ENCODE measurements at places on chromosomes 4 and X.

- no peak for DNase-seq
These were observed 34.5 kb downstream of the PHKA2 start for GRCh38 chrX:18949291-18949943.

GRCh38 chr4:72375073-72375736 lies 193.8 kb downstream of the ADAMTS3 start:
- no peak for DNase-seq

DNA sequence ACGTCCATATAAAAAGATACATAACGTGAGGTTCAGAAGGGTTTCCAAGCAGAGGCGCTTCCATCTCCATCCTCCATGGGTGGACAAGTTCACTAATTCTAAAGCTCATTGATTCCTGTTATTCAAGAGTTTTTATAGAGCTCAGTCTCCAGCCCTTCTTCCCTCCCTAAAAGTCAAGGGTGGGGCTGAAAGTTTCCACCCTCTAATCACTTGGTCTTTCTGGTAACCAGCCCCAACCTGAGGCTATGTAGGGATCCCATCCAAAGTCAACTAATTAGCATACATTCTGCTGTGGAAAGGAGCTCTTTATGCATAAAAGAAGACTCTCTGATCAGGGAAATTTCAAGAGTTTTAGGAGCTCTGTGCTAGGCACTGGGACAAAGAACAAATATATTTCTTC lies 46.9 kb upstream of the VEGFC start:
- no peak for DNase-seq

GRCh38 chrX:122572461-122572860 lies 611.6 kb upstream of the GRIA3 start:
- no peak for DNase-seq

GRCh38 chr4:25113915-25114904 lies 46.0 kb downstream of the SEPSECS start:
- DNase-seq = no peak

DNA sequence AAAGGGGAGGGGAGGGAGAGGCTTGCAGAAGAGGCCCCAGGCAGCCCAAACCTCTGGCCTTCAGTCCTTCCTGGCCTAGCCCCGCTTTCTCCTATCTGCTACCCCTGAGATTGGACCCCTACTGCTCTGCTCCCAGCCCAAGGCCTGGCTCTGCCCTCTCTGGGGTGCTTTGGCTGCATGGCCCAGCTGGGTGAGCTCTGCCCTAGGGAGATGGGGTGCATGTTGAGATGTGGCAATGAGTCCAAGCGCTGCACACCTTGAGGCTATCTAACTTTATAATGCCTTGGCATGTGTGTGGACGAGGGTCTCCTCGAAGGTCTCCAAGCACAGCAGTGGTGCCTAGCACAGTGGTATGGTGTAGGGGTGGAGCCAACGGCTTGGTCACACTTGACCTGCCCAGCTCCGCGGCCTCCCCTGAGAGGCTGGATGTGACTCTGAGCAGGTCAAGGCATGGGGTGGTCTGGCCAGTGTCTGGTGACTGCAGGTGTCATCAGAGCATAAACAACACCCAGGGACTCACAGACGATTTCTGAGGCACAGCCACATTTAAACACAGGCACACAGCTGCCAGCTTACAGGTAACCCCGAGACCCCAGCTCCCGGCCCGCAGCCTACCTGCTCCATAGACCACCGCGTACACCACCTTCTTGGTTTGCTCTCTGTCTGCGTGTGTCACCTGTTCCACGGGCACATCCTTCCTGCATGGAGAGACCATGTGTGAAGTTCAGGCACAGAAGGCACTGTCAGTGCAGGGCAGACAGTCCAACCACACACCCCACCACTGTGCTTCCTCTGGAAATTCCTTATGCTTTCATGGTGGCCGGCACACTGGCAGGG lies 36.3 kb downstream of the NAT8L start:
- no peak for DNase-seq

DNA sequence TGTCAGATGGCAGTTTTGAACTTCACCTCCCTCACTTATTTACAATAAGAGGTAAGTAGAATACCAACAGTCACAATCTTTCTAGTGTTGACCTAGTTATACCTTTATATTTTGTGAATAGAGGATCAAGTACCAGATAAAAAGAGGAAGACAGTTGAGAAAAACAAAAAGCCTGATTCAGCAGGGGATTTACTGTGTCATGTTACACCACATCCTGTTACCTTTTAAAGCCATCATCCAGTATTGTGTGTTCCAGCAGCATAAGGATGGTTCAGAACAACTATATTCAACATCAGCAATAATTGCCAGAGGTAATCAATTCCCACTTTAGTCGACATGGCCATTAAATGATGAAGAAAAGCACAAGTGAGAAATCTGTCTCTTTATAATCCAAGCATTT lies 21.3 kb upstream of the CXCL6 start:
- DNase-seq = no peak

DNA sequence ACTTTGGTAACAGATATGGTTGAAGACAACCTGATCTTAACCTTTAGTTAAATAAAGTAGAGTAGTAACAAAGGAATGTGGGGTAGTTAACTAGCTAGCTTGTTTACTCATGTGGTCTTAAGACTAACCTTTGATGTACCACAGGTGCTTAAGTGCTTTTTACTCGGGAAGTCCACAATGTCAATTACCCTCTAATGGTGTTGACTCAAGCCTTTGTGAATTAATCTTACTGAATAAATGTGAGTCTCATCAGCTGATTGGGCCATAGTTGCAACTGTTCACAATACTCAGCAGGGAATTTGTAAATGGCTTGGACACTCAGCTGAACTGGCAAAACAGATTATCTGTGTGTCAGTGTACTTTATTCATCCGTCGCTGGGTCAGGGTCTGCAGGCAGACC lies 119.0 kb upstream of the UGT8 start:
- DNase-seq = no peak

DNA sequence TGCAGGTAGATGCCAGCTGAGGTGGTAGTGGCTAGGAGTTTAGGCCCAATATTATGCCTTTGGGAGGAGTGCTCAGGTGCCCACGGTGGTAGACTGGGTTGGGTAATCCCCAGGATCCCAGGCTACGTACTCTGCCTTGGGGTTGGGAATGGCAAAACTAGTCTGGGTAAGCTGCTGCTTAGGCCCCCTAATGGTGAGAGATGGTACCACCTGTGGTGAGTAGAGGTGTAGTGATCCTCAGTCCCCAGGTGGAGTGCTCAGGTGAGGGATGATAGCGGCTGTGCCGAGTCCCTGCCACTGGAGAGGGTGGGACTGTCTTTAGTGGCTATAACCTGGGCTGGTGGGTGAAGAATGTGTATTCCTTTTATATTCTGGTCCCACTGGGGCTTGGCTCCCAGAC lies 75.2 kb downstream of the IL1RAPL2 start:
- DNase-seq = no peak

DNA sequence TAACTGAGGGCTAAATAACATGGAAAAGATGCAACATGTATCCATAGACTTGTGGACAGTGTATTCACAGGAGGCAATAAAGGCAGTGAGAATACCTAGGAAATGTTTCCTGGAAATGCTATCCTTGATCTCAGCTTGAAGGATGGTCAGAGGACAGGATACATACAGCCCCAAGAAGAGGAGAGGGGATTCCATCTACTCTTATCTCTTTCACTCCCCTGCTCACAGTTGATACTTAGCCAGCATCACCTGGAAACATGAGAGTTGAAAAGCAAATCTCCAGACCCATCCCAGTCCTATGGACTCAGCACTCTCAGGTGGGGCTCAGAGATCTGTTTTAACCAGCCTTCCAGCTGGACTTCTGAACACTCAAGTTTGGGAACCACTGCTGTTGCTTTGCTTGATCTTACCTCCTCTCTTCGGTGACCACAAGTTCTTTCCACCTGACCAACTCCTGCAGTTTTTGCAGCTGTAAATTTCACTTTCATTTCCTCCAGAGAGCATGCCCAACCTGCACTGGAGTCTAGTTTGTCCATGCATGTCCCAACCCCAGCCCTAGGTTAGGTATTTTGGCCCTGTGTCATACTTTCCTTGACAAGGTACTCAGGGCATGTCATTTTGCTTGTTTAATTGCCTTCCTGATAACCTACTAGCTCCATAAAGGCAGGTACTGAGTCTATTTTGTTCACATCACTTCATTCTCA lies 10.4 kb downstream of the RELL1 start:
- no peak for DNase-seq

- DNase-seq = no peak
These were observed 1.9 kb upstream of the HAUS3 start for GRCh38 chr4:2243681-2244380.

DNA sequence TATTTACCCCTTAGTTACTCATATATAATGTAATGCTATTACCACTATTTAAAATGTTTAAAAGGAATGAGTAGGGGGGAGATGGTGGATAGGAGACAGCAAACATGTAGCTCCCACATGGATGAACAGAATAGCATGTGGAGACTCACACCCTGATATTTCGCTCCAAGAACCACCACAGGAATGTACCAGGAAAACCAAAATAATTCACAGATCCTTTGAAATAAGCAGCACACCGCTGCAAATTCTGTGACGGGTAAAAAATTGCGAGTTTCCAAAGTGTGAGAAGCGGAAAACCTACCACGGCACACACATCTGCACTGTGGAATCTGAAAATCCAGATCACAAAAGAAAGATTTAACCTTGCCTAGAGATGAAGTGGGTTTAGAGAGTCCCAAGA lies 428.2 kb downstream of the TLL1 start:
- DNase-seq = no peak

DNA sequence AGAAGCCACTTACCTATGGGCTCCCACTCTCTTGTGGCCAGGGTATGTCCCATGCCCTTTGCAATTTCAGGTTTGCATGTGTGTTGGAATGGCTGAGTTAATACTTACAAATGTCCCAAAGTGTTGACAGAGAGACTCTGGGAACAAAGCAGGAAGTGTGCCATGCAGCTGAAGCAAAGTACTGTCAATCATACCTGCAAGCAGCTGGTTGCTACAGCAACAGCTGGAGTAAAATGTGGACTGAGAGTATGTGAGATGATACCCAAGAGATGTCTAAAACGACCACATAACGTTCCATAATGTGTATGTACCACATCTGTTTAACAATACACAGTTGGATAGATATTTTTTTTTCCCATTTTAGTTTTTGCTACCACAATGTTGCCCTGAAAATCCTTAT lies 82.8 kb upstream of the CAMK2D start:
- no peak for DNase-seq

DNA sequence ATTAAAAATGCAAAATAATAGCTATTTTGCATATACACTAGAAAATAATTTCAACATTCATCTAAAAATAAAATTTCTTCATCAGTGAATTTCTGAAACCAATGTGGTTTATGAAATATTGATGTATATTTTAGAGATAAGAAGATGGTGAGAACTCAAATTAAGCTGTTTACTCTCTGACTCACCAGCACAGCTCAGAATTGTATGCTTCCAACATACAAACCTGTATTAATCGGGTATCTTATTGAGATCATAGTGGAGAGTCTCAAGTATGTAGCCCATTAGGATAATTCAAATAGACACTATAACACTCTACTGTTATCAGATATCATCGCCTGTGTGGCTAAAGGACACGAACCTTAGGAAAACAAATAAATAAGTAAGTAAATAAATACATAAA lies 899.5 kb upstream of the INTU start:
- DNase-seq = no peak

GRCh38 chrX:3271183-3271833 lies 75.1 kb downstream of the MXRA5 start:
- DNase-seq = peak; percentile 31

- DNase-seq = no peak
These were observed 135.3 kb downstream of the CPZ start for GRCh38 chr4:8727546-8728510.

DNA sequence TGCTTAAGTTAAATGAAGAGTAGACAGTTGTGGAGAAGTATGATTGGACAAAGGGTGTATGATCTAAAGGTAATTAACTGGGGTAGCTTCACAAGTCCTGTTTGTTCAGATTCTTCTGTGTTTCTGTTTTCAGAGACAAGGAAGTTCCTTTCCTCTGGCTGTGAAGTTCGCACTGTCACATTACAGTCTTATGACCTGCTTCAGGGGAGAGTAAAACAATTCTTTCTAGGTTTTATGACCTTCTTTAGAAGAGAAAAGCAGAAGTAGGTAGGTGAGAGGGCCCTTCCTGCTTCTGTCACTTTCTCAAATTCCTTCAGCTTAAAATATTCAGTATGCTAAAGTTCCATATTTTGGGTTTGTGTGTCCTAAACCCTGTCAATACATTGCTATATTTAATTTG lies 211.9 kb downstream of the SOX3 start:
- no peak for DNase-seq

DNA sequence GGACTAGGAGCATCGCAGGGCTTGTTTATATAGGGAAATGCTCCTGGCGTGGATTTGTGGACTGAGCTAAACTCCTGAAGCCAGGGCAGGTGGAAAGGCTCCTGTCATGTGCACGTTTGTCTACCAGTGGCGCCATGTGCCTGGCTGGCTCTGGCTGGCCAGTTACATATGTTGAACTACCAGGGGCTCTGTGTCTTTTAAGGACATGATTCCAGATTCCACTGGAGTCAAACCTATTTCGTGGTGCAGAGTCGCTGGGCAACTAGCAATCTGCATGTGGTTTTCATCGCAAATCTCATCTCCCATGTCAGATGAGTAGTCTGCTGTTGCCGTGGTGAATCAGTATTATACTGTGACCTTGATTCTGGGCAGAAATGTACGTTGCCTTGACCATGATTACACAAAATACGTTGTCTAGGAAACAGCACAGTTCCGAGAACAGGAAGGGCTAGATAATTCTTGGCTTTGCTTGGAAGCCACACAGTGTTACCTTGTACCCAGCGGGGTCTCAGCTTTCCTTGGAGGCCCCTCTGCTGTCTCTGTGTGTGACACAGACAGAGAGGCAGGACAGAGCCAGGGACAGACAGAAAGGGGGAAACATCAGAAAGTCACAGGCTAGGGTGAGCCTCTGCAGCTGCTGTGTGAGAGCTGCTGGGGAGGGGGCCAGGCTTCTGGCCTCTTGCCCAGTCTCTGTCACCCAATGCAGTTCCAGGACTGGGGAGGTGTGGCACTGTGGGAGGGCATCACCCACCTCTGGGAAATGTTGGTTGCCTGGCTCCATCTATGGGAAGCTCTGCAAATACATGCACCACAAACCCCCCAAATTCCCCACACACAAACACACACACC lies 19.2 kb downstream of the PNMA6E start:
- peak; percentile 6 for DNase-seq

- DNase-seq = no peak
These were observed at the start of gene DNASE1L1 for GRCh38 chrX:154409222-154409871. DNASE1L1 (minus strand) TSS chrX:154409254; CDS start chrX:154405568, 3,686 bp downstream.
